NCI-H345 (cell line): ENCODE measurements at places on chromosomes 2 and 18.

- DNase-seq: no peak
These were observed 164.4 kb downstream of the TNS1 start for GRCh38 chr2:217838409-217838831.

- no peak for DNase-seq
These were observed 29.4 kb upstream of the NCOA1 start for GRCh38 chr2:24461685-24462084.

GRCh38 chr2:126059379-126059778, 596.6 kb upstream of the GYPC start:
- no peak for DNase-seq

DNA sequence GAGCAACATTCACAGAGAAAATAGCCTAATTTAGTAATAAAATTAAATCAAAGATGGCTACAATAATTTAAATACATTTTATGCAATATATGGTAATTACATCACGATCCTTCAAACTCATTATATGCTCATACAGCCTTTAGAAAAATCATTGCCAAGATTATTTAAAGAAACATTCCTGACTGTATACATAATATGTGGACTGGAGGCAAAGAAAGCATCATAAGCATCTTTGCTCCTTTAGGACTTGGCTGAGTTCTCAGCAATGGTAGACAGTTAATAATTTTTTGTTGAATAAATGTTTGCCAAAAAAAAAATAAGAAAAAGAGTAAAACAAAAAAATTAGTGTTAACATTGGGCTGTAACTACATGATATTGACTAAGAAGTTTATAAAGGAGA, 26.9 kb downstream of the NCKAP5 start:
- no peak for DNase-seq

- no peak for DNase-seq
These were observed 35.6 kb upstream of the DYNC2LI1 start for GRCh38 chr2:43738257-43738656.

DNA sequence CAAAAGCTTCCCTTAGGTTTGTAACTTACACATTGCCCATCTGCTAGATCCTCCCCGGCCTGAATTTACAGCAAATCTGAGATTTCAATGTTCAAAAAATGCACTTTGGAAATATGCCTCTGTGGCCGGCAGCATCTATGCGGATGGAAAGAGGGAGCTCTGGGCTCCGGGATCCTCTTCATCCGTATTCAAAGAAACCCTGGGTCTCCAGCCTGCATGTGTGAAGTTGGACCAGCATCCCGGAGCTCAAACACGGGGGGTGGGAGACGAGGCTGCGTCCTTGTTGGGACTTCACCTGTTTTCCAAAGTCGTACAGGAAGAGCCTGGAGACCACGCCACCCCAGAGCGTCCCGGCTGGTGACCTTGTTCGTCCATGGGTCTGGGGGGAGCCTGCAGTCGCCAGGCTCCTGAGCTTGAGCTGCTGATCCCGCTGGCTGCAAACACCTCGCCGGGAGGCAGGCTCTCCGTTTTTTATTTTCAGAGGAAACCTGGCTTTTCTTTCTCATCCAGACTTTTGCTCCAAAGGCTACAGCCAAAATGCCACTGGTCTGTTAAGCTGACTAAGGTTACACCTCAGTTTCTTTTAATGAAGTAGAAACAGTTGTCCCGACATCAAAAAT, 77.4 kb downstream of the PTGR3 start:
- no peak for DNase-seq

DNA sequence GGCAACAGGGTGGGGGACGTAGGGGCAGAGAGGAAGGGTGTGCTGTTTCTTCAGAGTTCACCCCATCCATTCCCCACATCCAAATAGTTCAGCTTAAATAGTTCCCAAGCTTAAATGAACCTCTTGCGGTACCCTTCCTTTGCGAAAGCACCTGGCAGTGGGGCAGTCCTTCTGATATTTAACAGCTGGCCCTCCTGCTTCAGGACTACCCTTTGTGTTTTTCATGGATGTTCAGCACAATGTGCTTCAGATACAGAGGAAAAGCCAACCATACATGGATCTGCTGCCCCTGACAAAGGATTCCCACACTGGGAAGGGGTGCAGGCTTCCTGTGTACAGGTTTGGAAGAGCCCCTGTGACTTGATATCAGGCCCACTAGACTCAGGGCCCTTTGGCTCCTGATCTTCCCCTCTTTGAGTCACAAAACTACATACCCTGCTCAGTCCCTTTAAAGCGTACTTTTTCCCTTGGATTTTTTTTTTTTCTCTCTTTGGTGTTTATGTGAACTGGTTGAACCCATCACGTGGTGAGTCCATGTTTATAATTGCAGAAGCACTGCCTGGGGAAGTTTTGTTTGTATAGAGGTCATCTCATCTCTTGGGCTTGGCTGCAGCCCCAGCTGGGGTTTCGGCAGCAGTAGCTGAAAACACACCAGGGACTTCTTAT, 45.3 kb upstream of the IGFBP5 start:
- DNase-seq: peak; percentile 36

- DNase-seq: no peak
These were observed 257.3 kb upstream of the HNMT start for GRCh38 chr2:137706786-137707613.

DNA sequence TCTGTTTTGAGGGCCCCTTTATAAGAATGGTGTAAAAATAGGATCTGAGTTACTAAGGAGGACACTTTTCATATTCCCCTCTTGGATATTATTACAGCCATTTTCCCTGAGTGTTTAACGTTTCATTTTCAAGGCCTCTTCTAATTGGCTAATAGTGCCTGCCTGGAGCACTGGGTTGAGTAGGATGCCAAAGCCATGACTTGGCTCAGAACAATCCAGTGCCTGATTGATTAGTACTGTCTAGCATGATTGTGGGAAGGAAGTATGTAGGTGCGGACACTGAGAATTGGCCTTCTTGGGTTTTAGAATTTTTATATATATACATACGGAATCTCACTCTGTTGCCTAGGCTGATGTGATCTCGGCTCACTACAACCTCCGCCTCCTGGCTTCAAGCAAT, 66.1 kb downstream of the NAB1 start:
- DNase-seq: no peak

- no peak for DNase-seq
These were observed 25.9 kb downstream of the MALT1 start for GRCh38 chr18:58697146-58697545.

DNA sequence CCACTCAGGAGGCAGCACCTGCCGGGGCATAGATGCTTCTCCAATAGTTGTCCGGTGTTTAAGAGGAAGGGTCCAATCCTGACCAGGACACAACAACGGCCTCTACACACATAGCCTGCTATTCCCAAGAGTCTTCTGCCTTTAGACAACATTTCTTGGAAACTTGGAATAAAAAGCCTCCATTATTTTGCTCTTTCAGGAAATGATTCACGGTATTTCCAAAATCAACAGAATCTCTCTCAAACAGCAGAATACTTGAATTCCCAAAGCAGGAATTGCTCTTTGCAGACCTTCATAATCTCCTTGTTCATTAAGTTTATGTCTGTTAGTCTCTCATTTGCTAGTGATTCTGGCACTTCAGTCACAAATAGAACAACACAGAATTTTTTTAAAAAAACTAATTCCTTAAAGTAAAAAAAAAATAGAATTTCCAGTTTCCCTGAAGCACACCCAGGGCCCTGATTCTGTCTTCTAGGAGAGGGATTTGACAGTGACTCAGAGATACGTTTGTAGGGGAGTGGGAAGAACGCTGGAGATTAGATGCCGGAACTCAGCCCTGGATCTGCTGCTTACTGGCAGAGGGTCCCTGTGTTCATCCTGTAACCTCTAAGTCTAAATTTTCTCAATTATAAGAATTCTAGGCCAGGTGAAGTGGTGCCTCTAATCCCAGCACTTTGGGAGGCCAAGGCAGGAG, 74.7 kb downstream of the NAB1 start:
- no peak for DNase-seq

GRCh38 chr2:153043385-153043784, 325.0 kb downstream of the ARL6IP6 start:
- DNase-seq: no peak

- DNase-seq: no peak
These were observed 96.5 kb downstream of the NDUFA10 start for GRCh38 chr2:239928391-239929350.

- no peak for DNase-seq
These were observed 102.7 kb downstream of the ZNF519 start for GRCh38 chr18:14029512-14029911.

GRCh38 chr2:101251844-101252407, 760 bp upstream of the CNOT11 start:
- DNase-seq: peak; percentile 71
